ENCODE measurements at places on chromosomes 16 and 17. TPM values are rescaled to one million over a fixed set of nuclear protein-coding genes. Genes with fewer than 3 reads are reported as not detected.

GRCh38 chr17:1736348-1737281 is 6.1 kb upstream of the SERPINF2 start:
- DNase-seq = no peak

- no peak for DNase-seq
These were observed 15.7 kb upstream of the RNF222 start for GRCh38 chr17:8413328-8413727.

DNA sequence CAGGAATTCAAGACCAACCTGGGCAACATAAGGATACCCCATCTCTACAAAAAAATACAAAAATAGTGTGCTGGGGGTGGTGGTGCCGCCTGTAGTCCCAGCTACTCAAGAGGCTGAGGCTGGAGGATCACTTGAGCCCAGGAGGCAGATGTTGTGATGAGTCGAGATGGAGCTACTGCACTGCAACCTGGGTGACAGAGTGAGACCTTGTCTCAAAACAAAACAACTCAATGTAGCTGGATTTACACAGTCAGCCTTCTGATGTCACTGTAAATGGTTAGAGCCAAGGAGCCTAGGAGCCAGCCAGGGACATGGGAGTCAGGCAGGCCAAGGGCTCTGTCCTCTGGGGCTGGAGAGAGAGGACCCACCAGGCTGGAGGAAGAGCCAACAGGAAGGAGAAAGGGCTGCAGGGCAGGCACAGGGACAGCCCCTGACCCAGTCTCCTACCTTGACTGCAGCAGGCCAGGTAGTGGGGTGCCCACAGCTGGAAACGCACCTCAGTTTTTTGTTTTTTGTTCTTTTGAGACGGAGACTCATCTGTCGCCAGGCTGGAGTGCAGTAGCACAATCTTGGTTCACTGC is 8.4 kb downstream of the CDIPT start:
- DNase-seq = no peak

DNA sequence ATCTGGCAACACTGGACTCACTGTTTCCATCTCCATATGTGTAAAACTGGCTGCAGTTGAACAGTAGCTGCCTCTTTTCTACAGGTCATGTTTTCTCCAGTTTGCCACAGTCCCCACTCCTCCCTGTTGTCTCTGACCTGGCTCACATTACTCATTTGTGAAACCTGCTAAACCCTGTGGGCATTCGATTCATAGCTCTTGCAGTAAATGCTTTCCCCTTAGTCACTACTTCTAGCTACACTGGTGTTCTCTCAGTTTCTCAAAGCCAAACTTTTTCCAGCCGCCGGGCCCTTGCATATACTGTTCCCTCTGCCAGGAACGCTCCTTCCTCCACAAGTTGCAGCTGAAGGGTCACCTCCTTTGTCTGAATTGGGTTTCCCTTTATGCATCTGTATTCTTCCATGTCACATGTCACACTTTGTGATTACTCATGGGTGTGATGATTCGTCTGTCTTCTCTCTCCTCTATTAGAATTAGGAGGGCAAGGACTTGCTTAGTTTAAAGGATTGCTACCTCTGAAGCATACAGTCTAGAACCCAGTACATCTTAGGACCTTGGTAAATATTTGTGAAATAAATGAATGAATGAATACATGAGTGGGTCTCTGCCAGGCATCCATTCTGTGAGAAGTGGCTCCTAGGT is 15.0 kb upstream of the MT4 start:
- DNase-seq = no peak

The ABCA9 gene
- total RNA-seq = 37.1 TPM

The MEIOB gene
- 2.6 TPM for total RNA-seq

The CES3 gene
- 2.1 TPM for total RNA-seq

The PRSS33 gene
- total RNA-seq = not detected
